ENCODE measurements at places on chromosomes 3 and 15.

DNA sequence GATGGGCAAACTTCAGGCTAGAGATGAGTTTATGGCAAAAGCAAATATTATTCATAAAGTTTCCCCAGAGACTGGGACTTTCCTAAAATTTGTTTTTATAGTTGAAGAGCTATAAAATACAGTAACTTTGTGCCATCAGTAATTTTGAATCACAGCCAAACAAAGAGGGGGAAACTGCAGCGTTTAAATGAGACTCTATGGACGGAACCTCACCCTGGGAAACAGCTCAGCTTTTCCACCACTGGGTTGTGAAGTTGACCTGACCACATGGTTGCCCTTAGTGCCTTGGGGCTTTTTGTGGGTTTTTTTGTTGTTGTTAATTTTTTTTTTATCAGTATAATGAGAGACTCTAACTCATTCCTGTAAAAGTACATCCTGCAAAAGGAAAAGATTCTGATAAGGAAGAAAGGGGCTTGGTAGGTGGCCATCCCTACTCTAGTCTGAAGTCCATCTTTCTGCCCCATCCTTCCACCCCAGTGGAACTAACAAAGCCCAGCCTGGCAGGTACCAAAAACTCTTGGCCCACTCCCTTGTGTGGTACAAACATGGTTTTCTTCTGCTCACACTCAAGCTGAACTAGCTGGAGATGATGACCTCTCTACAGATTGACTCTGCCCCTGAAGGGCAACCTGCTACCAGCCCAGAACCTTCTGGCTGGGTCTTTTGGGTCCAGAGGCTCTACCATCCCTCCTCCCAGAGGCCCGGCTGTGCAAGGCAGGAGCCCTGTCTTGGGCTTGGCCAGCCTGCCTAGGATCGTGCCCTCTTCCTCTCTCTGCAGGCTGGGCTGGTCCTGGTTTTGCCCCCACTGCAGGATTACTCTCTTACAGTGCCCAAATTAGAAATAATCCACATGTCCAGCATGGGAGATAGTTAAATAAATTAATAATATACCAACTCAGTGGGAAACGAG, 41.2 kb downstream of the RLBP1 start:
- DNase-seq: no peak

GRCh38 chr3:180181387-180181786, 144.7 kb upstream of the PEX5L start:
- DNase-seq: no peak

- DNase-seq: no peak
Measured at GRCh38 chr3:192799721-192800120, 72.4 kb upstream of the FGF12 start.

- no peak for DNase-seq
Measured at GRCh38 chr3:188323067-188323842, 169.3 kb downstream of the LPP start.

- DNase-seq: peak; percentile 59
Measured at GRCh38 chr3:119468041-119468440, 722 bp upstream of the POGLUT1 start.

DNA sequence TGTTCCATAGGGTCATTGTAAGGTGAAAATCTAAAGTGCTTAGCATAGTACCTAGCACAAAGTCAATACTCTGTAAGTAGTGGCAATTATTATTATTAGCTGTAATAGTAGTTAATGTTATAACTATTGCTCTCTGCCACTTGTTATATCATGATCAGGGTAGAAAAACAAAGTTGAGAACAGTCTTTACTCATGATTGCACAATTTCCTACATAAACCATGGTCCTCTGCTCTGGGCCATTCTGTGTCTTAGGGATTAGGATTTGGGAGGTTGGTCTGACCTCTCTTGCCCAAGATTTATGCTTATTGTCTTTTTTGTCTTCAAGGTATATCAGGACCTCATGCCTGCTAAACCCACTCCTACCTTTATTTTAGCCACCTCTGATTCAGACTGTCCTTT, 4.3 kb upstream of the LRRC58 start:
- no peak for DNase-seq

DNA sequence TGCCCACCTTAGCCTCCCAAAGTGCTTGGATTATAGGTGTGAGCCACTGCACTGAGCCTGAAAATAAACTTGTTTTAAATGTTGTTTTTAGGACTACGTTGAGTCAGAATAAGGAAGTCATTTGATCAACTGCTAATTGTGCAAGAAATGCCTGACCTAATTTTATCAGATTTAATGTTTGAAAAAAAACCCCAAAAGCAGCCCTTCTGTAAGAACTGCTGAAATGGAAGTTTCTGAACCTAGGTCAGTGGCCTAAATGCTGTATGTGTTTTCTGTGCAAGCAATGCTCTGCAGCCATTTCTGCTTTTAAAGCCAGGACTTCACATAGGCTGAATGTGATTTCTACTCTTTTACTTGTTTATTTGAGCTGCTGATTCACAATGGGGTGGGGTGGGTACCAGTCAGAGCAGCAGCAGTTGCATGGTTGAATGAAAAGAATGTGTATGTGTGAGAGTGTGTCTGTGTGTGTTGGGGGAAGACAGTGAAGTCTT, 6.6 kb downstream of the GPX1 start:
- DNase-seq: peak; percentile 95
